ENCODE measurements at places on chromosomes 3 and 15. TPM values are rescaled to one million over a fixed set of nuclear protein-coding genes. Genes with fewer than 3 reads are reported as not detected.

- no peak for DNase-seq
Measured at GRCh38 chr3:126897943-126898342, 85.0 kb upstream of the PLXNA1 start.

- DNase-seq: no peak
Measured at GRCh38 chr3:151538456-151539393, 77.9 kb upstream of the IGSF10 start.

STRIT1 gene
- total RNA-seq: not detected

DNA sequence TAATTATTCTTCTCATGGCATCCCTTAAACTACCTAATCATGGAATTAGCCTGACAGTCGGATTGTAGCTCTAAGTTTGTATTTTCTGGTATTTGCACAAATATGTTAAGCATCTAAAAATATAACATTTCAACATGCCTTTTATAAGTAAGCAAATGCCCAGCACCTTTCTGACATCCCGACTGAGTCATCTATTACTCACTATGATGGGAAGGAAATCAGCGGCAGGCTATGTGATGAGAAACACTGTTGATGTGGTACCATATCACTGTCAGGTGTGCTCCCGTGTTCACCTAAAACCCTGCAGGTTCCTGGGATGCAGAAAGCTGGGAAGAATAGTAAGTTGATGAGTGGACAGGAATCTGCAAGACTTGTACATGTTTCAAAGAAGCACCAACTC is 367.8 kb upstream of the IL12A start:
- DNase-seq: no peak

GRCh38 chr3:120092474-120092873 is 1.8 kb downstream of the GSK3B start:
- no peak for DNase-seq

DNA sequence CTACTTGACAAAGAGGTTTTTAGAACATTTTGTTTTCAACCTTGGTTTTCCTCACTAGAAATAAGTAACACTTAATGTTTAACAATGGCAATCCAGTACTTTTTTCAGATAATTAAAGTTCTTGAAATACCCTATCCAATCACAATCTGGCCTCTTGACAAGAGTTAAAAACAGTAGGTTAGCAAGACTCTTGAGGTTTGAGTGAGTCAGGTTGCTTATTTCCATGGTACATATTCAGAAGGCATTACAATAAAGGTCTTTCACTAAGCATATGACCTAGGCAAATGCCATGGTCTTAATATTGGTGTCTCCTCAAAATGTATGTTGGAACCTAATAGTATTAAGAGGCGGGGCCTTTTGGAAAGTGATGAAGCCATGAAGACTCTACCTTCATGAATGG is 5.6 kb downstream of the SUCNR1 start:
- no peak for DNase-seq

GRCh38 chr15:48413304-48413703 is 82.1 kb downstream of the DUT start:
- no peak for DNase-seq

ADGRG7 gene
- 17.0 TPM for total RNA-seq

CHSY1 gene
- total RNA-seq: 6.3 TPM

DNA sequence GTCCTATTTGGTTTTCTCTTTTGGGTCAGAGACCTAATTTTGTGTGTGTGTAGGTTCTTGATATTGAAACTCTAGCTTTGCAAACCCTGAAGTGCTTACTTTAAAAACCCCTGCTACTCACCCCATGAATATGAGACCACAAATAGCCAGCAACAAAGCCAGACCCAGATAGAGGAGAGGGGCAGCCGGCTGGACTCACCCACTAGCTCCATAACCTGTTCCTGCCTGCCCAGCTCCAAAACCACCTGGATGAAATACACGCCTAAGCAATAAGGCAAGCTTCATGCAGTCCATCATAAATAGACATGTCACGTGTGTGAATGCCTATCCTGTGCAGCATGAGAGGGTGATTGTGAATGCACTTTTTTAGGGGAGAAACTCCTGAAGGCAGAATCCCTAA is 3.7 kb upstream of the TXNRD3 start:
- DNase-seq: no peak

GRCh38 chr3:152232679-152233078 is 36.0 kb upstream of the MBNL1 start:
- no peak for DNase-seq
